ENCODE measurements at places on chromosomes 7 and 10.

DNA sequence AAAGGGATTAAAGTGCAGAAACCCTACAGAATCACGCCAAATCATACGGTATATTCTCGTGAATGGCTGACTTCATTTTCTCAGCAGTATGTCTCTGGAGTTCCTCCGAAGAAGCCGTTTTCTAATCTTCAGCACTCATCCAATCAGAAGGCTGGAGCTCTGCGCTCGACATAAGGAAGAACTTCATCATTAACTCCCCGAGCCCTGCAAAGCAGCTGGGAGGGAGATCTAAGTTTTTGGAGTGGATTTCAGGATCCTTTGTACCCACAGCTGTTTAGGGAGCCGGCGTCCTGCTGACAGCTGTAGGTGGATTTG is 40.7 kb upstream of the SDK1 start:
- DNase-seq, result no peak

- DNase-seq, result peak; percentile 89
These were observed at the start of gene PLEKHA1 for GRCh38 chr10:122374237-122374858. Gene PLEKHA1 (plus strand): TSS chr10:122374708. CDS start chr10:122393201, 18,493 bp downstream.

DNA sequence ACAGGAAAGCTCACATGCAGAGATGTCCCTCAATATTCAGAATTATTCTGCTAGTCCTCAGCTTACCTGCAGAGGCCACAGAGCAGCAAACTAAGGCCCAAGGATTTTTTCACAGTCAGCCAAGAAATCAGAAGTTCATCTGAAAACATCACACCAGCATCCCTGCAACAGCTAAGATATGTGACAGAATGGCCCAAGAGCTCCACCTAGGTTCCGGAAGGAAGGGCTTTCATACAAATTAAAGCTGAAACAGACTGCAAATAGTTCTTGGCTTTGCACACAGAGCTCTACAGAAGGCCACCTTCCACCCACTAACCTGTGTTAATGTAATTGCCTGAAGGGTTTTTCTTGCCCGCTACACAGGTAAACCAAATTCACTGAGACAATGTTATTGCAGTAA is 438.8 kb upstream of the C7orf33 start:
- no peak for DNase-seq

- DNase-seq, result no peak
These were observed 1.8 kb downstream of the KLLN start for GRCh38 chr10:87861566-87861952.

DNA sequence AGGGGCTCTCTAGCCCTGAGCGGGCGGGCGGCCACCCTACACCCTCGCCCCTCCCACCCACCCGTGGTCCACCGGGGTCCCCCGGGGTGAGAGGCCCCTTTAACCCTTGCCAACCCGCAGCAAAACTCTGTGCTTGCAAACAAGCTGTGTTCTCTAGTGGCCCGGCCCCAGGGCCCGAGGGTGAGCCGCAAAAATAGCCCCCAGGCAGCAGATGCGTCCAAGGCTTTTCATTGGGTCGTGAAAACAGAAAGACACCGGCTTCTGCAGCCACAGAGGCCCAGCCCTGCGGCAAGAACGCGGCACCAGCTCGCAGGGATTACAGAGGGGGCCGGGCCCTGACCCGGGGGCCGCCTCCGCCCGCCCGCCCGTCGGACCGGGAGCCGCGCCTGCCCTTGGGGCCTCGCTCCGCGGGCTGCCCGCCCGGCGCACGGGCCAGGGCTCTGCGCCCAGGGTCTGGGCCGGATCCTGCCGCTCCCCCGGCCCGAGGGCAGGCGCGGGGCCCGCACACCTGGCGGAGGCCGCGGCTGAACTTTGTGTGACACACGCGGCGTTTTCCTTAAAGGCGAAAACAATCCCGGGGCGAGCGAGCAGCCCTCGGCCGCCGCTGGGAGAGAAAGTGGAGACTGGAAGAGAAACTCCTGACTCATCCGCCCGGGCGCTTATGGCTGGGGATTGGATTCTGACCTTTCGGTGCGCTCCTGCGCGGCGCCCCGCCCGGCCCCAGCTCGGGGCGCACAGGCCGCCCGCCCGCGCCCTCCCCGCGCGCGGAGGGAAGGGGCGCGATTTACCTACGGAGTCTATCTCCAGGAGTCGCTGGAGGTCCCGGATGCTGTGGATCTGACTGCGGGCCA is 2.8 kb downstream of the PDGFA start:
- no peak for DNase-seq

- DNase-seq, result no peak
These were observed 7.3 kb downstream of the LRRN3 start for GRCh38 chr7:111098011-111098925.

Measured in activated CD8-positive, alpha-beta memory T cell treated with anti-CD3 and anti-CD28 coated beads for 48 hours (primary cell).